ENCODE measurements at places on chromosomes 11 and 22. TPM values are rescaled to one million over a fixed set of nuclear protein-coding genes. Genes with fewer than 3 reads are reported as not detected.

GRCh38 chr11:31199378-31199777 lies 170.2 kb downstream of the DCDC1 start:
- no peak for DNase-seq

DNA sequence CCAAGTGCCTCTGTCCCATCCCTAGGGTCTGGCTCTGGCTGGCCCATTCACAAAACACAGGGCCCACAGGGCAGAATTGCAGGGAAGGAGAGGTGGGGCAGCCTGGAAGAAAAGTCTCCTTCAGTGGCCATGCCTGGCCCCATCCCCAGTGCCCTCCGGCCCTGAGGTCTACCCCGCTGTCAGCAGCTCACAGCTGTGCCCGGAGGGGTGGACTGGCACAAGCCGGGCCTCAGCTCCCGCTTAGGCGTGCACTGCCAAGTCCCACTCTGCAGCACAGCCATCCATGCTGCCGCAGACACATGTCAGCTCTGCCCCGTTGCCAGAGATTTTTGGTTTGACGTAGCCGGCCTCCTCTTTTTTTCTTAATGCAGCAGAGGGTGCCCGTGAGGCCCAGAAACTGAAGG lies 3.9 kb upstream of the SCN2B start:
- peak; percentile 41 for DNase-seq

GRCh38 chr22:32528984-32529982 lies 54.7 kb downstream of the FBXO7 start:
- DNase-seq: peak; percentile 91

GRCh38 chr11:74249496-74249895 lies 61.9 kb downstream of the P4HA3 start:
- DNase-seq: no peak

- DNase-seq: no peak
Observed at GRCh38 chr11:120098503-120099020, 39.4 kb downstream of the TRIM29 start.

GRCh38 chr22:33109514-33110430 lies 51.6 kb upstream of the SYN3 start:
- no peak for DNase-seq

DNA sequence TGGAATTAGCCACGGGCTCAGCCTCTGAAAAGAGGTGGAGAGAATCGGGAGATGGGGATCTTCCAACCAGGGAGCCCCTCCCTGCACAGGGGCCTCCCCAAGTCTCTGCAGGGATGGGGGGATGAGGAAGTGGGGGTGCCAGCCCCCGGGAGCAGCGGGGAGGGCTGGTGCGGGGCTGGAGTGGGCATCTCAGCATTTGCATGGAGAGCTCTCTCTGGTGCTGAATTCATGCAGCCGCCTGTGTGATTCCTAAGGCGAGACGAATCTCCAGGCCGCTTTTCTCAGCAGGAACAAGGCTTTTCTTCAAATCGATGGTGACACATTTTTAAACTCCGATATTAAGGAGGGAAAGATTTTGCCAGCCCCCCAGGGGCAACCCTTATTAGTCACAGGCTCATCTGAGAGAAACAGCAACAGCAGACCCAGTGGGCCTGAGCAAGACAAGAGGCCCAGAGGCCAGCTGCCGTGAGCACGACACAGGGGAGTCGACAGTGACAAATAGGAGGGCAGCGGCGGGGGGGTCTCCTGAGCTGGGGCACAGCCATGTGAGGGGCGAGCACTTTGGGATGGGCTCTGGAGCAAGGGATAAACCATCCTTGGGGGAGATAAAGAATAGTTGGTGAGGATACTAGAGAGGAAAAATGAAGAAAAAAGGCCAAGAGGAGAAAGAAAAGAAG lies 29.0 kb downstream of the MACROD1 start:
- DNase-seq: no peak

GRCh38 chr11:118264569-118265465 lies 720 bp upstream of the MPZL2 start:
- DNase-seq: no peak

DNA sequence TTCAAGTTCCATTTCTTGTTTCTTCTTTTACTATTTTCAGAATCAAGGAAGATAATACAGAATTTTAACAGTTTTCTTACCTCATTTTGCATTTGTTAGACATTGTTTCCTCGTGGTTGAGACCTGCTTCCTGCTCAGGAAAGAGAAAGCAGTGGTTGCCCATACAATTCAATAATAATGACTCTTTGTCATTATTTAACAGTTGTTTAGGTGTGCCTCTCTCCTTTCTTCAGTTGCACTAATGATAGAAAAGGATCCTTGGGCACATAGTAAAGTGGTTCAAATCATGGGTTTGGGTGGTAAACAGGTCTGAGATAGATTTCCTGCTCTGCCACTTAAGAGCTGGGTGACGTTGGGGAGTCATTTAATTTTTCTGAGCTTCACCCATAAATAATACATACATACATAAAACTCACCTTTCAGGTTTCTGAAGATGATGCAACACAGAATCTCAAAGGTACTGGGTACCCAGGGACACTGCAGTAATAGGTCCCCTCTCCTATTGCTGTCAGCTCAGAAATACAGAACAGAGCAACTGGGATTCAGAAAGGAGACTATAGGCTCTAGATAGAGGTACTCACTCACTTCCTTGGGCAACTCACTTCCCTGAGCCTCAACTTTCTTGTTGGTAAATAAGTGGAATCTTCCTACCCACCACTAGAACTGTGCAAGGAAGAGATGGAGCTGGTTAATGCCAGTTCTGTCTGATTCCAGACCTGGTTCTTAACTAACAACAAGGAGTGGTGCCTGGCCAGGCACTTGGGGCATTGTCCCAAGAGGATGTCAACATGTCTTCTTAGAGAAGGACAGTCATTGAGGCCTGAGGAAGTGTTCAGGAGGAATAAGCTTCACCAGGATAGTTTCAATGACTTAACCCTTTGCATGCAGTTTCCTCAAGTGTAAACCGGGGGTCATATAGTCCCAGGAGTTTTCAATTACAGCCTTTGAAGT lies 34.9 kb downstream of the CD44 start:
- no peak for DNase-seq

- DNase-seq: no peak
Observed at GRCh38 chr11:71582309-71582895, at the start of gene KRTAP5-11. KRTAP5-11 (minus strand) TSS chr11:71582875; CDS start chr11:71582837, 38 bp downstream.

Gene TRIM77
- not detected for total RNA-seq

GRCh38 chr11:76073724-76074123 lies 132.6 kb downstream of the WNT11 start:
- DNase-seq: no peak

Gene DGAT2
- 26.2 TPM for total RNA-seq

DNA sequence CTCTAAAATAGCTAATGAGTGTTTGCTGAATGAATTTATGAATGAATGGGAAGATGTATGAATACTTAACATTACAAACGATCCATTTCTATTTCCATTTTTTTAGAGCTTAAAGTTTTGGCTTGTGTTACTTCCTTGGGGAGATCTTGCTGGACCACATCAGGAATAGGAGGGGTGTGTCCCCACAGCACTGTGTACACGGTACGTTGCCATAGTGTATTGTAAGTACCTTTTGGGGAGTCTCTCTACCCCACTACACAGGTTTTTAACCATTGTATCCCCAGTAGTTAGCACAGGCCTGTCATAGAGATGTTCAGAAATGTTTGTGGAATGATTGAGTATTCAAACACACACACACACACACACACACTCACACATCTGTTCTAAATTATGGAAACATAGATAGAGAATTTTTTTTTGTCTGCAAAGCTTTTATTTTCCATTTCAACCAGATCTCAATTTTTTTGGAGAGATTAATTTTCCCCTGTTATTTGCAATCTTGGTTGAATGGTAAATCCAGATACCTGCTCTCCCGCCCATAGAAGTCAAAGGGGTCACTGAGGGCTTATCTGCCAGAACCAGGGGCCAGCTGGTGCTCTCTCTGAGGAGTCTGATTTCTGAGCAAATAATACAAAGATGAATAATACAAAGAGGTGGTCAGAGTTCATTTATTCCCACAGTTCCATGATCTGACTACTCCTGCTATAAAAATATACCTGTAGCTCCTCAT lies 471.0 kb downstream of the INSC start:
- DNase-seq: no peak

Gene STIM1
- 47.9 TPM for total RNA-seq

- no peak for DNase-seq
Observed at GRCh38 chr11:43756575-43756974, 76.0 kb downstream of the HSD17B12 start.

- DNase-seq: no peak
Observed at GRCh38 chr11:72591785-72592502, 82.3 kb downstream of the PDE2A start.

DNA sequence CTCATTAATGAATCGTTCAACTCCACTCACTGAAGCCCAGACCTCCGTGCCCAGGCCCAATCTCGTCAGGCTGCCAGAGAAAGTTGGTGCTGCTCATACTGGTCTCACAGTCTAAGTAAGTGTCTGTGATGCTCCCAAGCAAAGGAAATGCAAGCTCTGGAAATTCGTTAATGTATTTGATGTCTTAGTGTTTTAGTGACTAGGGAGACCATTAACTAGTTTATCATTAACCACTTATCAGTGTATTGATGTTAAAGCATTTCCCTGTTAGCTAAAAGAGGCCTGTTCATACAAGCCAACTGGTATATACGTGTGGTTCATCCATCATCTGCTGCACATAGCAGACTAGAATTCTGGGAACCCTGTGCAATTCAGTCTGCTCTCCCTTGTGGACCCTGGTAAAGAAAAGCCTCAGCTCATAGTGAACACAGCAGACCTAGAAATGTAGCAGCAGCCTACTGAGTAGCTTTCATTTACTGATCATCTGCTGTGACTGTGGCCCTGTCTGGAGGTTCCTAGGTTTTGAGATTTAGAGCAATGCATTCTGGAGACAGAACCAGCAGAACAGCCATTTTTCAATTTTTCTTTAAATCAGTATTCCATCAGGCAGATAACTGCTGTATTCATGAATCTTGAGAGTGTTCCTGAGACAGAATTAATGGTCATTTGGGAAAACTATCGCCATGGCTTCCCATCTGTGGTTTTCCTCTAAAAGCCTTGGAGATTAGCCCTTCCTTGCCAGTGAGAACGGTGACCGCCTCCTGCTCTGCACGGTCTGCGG lies 15.7 kb upstream of the AIFM3 start:
- no peak for DNase-seq

DNA sequence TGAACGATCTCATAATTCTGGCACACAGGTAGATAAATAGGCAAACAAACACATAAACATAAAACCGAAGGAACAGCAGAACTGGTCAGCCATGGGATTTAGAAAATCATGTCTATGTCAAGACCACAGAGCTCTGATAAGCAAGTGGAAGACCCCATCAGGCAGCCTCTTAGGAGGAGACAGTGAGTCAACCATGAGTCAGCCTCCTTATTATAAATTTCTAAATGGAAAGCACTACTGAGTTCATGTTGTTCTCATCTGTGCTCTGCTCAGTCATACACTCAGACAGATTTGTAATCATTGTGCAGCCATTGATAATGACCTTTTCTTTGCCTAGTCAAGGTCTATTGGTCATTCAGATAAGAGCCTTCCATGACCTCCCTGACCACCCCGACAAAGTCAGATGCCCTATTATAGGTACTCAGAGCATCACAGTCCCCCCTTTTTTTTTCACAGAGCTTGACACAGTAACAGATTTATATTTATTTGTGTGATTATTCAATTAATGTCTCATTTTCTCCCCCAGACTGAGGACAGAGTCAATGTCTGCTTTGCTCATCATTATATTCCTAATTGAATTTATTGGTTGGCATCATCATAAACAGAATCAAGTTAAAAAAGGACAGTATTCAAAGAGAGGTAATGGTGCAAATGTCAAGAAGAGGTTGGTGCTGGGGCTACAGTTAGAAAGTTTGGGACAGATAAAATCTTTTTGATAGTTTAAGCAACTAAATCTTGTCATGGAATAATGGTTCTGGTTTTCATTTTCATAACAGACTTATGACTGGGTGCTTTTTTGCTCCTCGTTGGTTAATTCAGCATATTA lies 579.7 kb upstream of the CCDC90B start:
- DNase-seq: no peak

Gene SLC22A8
- not detected for total RNA-seq

- DNase-seq: no peak
Observed at GRCh38 chr11:44531116-44531504, 34.4 kb upstream of the CD82 start.

Gene MMP27
- total RNA-seq: 0.33 TPM

- DNase-seq: no peak
Observed at GRCh38 chr22:42562279-42562678, 8.5 kb downstream of the SERHL2 start.

DNA sequence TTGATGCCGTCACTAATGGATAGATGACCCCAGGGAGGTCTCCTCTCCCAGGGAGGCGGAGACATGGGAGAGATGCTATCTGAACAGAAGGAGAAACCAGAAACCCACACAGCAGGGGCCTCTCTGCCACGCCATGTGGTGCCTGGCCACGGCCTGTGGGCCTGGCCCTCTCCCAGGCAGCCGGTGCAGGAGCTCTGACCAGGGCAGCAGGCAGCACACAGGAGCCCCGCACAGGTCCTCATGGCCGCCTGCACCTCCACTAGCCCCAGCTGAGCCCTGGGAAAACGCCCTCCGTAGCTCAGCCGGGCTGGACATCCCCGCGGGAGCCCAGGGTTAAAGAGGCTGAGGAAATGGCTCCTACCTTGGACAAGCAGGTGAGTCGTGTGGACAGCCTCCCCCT lies 19.8 kb downstream of the IGSF9B start:
- DNase-seq: no peak

DNA sequence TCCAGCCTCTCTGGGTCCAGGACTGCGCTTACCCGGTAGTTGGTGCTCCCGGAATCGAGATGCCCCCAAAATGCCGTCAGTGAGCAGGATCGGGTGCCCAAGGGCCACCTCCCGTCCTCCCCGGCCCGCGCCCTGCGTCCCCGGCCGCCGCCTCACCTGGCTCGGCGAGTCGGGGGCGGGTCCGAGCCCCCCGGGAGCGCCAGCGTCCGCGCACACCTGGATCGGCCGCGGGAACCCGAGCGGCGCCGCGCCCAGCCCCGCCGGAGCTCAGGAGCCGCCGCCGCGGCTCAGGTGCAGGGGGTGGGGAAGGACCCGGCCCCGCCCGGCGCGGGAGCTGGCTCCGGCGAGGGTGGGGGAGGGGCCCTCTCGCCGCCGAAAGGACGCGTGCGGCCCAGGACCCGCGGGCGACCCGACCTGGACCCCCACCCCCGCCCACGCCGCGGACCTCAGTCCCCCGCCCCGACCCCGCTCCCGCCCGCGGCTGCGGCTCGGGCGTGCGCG lies at the start of gene SHANK2:
TSS of gene SHANK2 (minus strand) at position 309 of the 501 bp plus-strand sequence. CDS start 105,251 bp downstream, outside the sequence.
- no peak for DNase-seq

Gene SLC6A5
- total RNA-seq: not detected

DNA sequence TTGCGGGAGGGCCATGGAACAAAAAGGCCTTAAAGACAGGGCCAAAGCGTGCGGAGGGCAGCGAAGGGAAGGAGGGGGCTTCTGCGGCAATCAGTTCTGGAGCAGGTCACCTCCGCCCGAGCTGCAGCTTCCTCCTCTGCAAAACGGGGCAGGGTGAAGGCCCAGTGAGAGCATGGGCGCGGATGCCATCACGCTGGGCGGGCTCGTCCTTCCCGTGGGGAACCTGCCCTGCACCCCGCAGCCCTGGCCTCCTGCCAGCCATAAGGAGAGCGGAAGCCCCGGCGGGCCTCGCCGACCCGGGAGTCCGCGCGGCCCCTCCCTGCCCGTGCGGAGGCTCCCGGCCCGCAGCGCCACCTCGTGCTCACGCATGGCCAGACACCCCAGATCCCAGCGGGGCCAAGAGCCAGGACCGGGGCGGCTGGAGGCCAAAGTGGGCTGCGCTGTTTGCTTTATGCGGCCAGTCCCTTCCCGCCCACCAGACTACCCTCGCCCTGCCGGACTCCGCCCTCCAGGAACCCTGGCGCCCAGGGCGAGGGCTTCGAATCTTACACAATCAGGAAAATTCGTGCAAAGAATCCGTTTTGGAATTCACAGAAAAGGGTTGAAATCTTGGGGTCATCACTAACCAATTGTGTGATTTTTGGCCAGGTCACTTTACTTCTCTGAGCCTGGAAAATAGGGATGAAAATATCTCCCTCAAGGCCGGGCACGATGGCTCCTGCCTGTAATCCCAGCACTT lies 16.1 kb downstream of the TSKU start:
- DNase-seq: peak; percentile 80
